ENCODE measurements at places on chromosomes 3 and 15.

- DNase-seq: no peak
These were observed 14.4 kb upstream of the TSC22D2 start for GRCh38 chr3:150393745-150394144.

DNA sequence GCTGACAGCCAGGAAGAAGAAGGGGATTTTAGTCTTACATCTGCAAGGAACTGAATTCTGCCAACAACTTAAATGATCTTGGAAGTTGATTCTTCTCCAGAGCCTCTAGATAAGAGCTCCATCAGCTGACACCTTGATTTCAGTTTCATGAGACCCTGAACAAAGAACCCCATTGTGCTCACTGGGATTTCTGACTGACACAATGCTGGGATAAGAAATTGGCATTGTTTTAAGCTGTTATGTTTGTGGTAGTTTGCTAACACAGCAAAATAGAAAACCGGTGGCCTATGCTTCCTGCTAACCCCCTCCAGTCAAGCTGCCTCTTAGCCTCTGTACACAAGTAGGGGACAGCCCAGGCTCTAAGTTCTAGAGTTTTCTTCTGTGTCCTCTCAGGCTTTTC lies 36.2 kb downstream of the MASP1 start:
- DNase-seq: no peak

DNA sequence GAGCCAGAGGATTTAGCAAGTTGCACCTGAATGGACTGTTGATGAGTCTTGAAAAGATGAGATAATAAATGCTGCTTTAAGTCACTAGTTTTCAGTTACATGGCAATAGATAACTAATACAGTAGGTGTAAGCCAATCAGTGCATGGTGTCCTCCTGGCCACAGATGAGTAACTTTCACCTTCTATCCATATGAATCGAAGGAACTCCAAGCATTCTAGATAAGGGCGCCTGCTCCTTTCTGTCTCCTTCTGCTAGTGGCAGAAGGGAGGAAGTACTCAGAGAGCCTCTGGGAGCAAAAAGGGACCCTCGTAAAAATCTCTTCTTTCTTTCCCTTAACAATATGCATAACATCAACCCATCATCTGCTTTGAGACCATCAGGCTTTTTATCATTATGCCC lies 37.3 kb downstream of the TM6SF1 start:
- no peak for DNase-seq

DNA sequence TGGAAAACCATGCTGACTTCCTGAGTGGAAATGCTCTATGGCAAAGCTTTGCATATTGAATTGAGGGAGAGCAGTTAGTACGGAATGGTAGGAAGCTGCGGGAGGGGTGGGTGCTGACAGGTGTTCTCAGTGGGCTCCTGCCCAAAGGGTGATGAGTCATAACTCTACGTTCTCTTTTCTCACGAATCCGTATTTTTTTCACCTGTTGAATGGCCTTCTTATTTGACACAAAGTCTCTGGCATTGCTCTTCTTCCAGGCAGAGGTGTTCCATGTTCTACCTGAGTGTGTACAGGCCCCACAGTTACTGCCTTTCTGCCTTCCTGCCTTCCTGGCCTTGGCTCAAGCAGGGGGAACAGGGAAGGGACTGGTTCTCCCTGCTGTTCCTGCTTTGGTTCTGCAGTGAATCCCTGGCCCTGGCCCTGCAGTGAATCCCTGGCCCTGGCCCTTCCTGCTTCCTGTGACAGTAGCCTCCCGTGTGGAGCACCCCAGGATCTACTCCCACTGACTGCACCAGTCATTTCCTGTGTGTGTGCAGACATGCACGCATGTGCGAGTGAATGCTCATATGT lies 31.9 kb downstream of the TRAK1 start:
- DNase-seq: no peak

DNA sequence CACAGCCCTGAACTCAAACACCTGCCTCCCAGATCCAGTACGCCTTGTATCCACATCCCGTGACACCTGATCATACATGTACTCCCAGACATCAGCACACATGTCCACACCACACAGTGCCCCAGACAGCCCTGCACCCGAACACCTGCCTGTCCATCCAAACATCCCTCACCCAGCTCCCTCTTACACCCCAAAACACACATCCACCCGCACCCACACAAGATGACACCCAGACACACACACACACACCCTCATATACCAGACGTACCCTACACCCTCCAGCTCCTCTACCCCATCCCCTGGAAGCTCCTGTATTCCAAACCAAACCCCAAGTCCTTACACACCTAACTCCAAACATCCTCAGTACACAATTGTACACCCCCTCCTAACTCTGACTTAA lies 735 bp downstream of the CAMK1 start:
- no peak for DNase-seq

DNA sequence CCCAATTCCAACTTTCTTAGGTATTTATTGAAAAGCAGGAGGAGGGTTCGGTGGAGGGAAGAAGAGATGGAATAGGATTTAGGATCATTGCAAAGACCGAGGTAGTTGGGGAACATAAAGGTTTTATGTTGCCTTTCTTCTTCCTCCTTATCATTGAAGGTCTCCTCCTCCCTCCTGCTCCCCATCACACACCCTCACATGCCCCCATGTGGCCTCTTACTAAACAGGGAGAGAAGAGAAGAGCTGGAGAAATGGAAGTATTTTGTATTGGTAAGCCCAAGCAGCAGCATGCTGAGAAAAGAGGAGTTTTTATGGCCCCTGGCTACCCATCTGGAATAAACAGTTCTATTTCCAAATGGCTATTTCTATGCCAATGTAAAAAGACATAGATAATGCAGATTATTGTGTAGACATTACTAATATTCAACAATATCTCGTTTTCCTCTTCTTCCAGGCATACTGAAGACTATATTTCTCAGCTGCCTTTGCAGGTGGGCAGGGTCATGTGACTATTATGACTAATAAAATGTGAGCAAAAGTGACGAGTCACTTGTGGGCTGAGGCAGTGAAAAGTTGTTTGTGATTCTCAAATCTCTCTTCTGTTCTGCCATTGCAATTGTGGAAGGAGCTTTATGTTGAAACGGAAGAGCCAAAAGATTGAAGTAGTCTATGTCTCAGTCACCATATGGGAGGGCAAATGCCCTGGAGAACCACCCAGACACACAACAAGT lies 5.2 kb upstream of the GPR176 start:
- DNase-seq: no peak

Data from NCI-H748 treated with DMSO at 0.1 percent for 48 hours (cell line).